Endothelial cell of umbilical vein (primary cell): ENCODE measurements at places on chromosomes 16 and 17. TPM values are rescaled to one million over a fixed set of nuclear protein-coding genes. Genes with fewer than 3 reads are reported as not detected.
A peak's percentile ranks its signal among the peaks of the same experiment; 100 is the strongest.

PRSS36 gene
- polyA plus RNA-seq = 0.57 and 0.73 TPM in 2 replicates

CES5A gene
- not detected in 2 replicates for polyA plus RNA-seq

FOXN1 gene
- polyA plus RNA-seq = not detected in 2 replicates

NPIPA2 gene
- polyA plus RNA-seq = 0.56 and 1.1 TPM in 2 replicates

GRCh38 chr16:55703003-55704001 is 47.5 kb downstream of the SLC6A2 start:
- peak; percentile 66 for DNase-seq
- no peak overlapping the region for H3K27ac ChIP-seq
- peaks cover 8% of the 10 kb centered on the region for H3K27me3 ChIP-seq
- no peak overlapping the region for H3K4me3 ChIP-seq
